SIG-M5 (cell line): ENCODE measurements at places on chromosomes 1 and 21.

DNA sequence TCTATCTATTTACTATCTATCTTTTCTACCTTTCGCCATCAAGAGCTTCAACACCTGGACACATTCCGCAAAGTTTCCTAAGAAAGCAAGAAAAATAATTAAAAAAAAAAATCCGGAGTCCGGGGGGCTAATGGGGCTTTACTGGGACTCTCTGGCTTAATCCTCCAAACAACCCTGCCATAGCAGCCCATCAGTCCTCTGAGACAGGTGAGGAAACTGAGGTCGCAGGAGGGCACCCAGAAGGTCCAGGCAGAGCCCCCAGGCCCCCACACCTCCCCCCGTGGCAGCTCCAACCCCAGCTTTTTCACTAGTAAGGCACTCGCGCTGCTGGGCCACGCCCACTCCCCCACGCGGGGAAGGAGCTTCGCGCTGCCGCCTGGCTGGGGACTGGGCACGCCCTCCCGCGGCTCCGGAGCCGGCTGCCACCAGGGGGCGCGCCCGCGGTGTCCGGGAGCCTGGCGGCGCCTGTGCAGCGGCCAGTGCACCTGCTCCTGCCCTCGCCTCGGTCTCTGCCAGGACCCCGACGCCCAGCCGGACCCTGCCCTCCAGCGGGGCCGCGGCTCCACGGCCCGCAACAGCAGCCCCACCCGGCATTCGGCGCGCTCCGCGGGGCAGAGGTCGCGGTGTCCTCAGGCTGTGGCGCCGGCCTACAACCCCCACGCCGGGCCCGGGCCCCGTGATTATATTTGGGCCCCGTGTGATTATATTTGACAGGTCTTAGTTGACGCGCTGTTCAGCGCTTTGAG is 54.1 kb upstream of the SAMD11 start:
- no peak for DNase-seq

DNA sequence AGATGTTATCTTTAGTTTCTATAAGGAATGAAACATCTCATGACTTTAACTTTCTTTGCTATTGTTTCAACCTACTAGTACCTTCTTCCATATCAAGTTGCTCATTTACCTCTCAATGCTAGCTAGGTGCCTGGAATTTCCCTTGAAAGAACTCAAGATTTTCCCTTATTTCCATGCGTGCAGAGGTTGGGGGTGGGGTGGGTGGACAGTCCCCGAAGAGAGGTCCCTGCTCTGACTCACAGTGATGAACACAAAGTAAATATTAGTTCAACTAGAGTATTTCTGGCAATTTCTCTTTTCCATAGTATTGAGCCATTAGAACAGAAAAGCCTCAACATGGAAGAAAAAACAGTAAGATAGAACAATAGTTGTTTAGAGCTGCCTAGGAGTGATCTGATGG is 239.0 kb upstream of the ZP4 start:
- DNase-seq, result no peak

DNA sequence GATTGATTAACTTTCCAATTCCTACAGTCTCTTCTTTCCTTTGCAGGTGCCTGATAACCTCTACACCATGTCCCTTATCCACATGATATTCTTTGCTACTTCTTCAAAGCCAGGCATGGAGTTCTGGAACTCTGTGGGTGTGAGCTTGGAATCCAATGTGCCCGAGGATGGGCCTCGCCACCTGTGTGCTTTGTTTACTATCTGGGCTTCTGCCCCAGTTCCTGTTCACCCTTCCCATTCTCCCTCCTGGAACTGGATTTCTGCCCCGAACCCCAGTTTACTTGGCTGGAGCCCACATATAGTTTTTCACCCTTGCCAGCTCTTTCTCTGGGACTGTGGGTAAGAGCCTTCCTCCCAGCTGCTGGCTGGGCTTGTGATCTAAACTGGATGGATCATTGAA is 75.2 kb upstream of the AK4 start:
- no peak for DNase-seq

- DNase-seq, result no peak
Observed at GRCh38 chr1:110243146-110243545, 33.0 kb downstream of the KCNC4 start.

- DNase-seq, result no peak
Observed at GRCh38 chr1:37474046-37474696, at the start of gene ZC3H12A. Gene ZC3H12A (plus strand): TSS chr1:37474580. CDS start chr1:37475497, 917 bp downstream.

- DNase-seq, result no peak
Observed at GRCh38 chr1:155976913-155977689, 1.2 kb downstream of the ARHGEF2 start.

DNA sequence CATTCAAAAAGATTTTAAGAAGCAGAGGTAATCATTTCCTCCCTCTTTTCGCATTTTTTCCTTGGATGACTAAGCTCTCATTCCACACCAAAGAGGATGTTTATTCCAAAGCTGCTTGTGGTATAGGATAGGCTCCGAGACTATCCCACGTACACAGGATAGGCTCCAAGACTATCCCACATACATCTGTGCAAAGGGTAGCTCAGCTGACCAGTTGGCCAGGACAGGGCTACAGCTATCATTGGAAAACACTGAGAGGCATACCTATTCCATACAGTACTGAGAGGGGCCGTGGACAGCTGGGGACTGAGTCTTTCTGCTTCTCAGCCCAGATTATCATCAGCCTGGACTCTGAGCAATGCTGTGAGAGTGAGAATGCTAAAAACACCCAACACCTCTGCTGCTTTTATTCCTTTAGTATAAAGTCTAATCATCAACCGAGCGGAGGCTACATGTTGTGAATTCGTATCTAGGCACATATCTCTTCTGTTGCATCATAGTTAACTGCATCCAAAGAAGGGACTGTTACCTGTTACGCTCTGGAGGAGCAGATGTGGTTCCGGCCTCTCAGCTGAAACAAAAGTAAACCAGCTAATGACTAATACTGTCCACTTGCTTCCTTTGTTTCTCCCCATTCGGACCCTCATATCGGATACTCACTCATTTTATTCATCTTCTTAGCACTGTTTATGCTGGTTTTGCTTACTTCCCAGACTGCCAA is 141.0 kb downstream of the TNFSF18 start:
- DNase-seq, result no peak

DNA sequence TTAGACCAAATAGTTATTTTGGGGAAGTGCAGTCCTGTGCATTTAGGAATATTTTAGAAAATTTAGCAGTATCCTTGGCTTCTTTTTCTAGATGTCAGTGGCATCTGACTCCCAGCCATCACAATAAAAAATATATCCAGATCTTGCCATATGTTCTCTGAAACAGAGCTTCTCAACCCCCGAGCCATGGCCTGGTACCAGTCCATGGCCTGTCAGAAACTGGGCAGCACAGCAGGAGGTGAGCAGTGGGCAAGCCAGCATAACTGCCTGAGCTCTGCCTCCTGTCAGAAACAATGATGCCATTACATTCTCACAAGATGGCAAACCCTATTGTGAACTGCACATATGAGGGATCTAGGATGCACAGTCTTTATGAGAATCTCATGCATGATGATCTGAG is 480.0 kb downstream of the LRRIQ3 start:
- no peak for DNase-seq

DNA sequence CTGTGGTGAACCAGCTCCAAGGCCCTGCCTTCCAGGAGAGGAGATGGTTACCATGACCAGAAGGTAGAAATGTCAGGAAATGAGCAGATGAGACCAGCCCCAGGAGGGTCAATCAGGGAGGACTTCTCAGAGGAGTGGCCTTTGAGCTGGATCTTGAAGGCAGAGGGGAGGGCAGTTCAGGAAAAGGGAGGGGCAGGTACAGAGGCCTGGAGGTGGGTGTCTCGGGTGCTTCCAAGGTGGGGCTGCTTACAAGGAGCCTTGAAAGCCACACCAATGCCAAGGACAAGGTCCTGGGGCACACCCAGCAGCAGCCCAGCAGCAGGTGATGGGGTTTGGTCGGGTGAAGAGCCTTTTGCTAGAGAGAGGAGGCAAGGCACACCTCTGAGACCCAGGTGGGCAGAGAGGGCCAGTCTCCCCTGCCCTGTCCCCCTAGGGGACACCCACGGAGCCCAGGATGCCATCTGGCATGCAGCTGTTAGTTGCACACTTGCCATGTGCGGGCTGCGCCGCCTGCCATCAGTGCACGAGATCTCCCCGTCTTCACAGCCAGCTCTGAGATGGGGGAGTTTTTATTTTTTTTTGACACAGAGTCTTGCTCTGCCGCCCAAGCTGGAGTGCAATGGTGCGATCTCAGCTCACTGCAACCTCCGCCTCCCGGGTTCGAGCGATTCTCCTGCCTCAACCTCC is 18.5 kb downstream of the SLC66A1 start:
- DNase-seq, result no peak

- DNase-seq, result no peak
Observed at GRCh38 chr1:111234258-111234657, 6.7 kb downstream of the CHI3L2 start.

- DNase-seq, result no peak
Observed at GRCh38 chr1:241323514-241324195, 33.4 kb downstream of the RGS7 start.

- no peak for DNase-seq
Observed at GRCh38 chr1:3261007-3261968, 192.3 kb downstream of the PRDM16 start.

GRCh38 chr21:37682966-37683365 is 233.3 kb downstream of the KCNJ6 start:
- no peak for DNase-seq

DNA sequence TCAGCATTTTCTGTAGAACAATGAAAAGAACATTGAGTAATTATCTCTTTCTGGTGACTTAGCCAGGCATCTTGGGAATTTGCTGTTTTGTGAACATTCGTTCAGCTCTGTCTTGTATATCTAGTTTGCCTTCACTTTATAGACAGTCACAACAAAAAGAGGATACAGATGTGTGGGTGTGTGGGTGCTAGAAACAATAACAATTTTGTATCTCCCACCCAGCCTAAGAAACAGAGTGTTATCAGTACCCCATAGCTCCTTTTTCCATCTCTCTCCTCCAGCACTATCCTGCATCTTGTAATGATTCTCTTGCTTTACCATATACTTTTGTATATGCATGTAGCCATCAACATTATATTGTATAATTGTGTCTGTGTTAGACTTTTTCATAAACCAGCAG is 33.0 kb downstream of the AK4 start:
- no peak for DNase-seq

GRCh38 chr1:53220171-53220961 is at the start of gene CZIB:
Gene CZIB (minus strand): TSS chr1:53220634. CDS start chr1:53220575, 59 bp downstream.
- DNase-seq, result peak; percentile 62

DNA sequence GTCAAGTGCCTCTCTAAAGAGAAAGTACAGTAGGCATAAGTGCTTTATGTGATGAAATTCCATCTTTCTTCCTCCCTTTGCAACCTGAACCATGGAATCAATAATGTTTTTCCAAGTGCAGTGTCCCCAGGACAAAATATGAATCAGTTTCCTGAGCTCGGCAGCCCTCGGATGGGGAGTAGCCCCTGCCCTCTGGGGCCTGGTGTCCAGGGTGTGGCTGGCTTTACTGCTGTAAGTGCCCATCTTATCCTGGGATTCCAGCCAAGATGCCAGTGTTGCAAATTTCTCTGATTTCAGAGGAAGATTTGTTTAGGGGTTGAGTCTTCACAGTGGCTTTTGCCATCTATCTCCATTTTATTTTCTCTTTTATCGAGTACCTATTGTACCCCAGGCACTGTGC is 40.5 kb upstream of the SRP9 start:
- no peak for DNase-seq

- no peak for DNase-seq
Observed at GRCh38 chr1:184072376-184072775, 20.8 kb downstream of the TSEN15 start.

DNA sequence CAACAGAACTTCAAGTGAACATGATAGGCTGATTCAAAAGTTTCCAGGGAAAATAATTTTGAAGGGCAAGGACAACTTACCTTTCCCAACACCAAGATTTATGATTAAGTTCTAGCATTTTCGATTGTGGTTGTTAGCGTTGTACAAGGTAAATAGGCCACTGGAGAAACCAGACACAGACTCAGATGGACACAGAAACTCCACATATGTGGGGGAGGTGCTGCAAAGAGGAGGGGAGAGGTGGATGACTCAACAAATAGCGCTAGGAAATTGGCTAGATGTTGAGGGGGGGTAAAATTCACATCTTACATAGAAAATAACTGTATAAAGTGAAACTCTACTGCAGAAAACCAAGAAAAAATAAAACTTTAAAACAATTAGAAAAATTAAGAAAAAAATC is 564.4 kb downstream of the MATN1 start:
- DNase-seq, result no peak

- no peak for DNase-seq
Observed at GRCh38 chr1:105027838-105028471, 1278.3 kb downstream of the AMY1C start.

DNA sequence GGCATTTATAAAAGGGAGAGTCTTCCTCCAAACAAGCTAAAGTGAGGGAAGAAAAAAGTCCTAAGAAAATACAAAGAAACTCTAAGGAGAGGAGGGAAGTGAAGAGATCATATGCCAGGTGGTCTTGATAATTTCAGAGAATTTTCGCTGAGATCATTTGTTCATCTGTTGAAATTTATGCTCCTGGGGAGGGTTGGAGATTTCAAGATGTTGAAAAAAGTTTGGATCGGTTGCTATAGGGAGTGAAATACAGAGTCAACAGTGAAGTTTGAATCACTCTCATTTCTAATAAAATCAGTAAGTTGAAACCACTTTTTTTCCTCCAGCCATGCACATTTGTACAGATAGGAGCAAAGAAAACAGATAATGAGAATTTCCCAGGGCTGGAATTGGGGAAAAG is 299.1 kb upstream of the ADAMTS5 start:
- no peak for DNase-seq

DNA sequence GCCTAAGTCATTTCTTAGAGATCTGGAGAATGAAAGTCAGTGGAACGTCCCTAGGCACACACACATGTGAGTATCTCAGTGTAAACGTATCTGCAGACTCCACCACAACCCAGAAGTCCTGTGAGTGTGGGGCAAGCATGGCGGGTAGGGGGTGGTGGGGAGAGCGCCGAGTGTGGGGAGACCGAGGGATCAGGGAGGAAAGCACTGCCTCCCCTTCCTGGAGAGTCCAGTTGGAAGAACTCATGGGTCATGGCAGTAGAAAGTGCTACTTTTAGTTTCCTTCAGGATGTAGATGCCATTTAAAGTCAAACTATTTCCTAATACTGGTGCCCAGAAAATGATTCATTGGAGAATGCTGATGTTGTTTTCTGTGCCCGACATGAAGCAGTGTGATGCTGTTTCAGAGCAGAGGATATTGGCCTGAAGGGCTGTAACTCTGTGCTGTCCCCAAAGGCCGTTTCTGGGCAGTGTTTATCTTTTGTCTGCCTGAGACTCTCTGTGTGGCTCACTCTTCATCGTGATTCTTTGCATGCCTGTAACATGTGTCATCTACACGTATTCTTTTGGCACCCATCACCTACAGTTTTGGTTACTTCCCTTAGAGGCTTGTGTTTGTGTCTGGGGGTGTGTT is 45.7 kb upstream of the TSPAN2 start:
- no peak for DNase-seq

GRCh38 chr1:154453161-154453560 is 48.0 kb downstream of the IL6R start:
- DNase-seq, result no peak

GRCh38 chr1:29157269-29157601 is 24.5 kb downstream of the SRSF4 start:
- DNase-seq, result no peak

GRCh38 chr1:205430696-205431305 is 8.9 kb upstream of the LEMD1 start:
- no peak for DNase-seq
